T-helper 17 cell (primary cell): ENCODE measurements at places on chromosomes 7 and 10.
A peak's percentile ranks its signal among the peaks of the same experiment; 100 is the strongest.

GRCh38 chr7:158758586-158759244, 54.1 kb upstream of the NCAPG2 start:
- peak overlapping the region; percentile 67 for H3K27ac ChIP-seq
- H3K36me3 ChIP-seq: peaks cover 22% of the 10 kb centered on the region
- no peaks in the 10 kb centered on the region for H3K27me3 ChIP-seq
- H3K4me1 ChIP-seq: peaks cover 28% of the 10 kb centered on the region
- H3K4me3 ChIP-seq: peak overlapping the region; percentile 9

DNA sequence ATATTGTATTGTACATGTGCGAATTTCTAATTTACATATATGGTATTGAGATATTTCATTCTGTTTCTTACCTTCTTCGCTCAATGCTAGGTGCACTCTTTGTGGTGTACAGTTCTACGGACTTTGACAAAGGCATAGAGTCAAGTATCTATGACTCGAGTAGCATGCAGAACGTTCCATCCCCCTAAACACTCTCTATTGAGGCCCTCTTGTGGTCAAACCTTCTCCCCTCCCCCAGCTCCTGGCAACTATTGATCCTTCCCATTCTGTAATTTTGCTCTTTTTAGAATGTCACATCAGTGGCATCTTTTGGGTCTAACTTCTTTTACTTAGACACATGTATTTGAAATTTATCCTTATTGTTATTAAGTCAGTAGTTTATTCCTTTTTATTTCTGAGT, 30.7 kb upstream of the GDF10 start:
- peaks cover 8% of the 10 kb centered on the region for H3K4me1 ChIP-seq
- no peak overlapping the region for H3K4me3 ChIP-seq
- DNase-seq: no peak
- H3K27me3 ChIP-seq: no peaks in the 10 kb centered on the region
- no peak overlapping the region for H3K27ac ChIP-seq

DNA sequence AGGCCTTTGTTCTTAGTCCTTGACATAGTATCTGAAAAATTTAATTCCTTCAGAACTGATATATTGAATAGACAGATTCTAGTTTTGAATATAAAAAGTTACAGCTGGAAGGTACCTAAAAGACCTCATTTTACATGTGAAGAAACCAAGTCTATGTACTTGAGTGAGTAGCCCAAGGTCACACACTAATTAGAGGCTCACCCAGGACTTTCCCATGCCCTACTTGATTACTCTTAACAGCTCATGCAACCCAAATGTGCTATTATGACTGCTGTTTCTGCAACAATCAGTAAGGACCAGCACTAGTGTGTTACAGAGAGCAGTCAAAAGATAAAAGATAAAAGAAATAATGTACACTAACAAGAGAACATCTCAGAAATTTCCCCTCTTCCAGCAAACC, 40.7 kb upstream of the BET1 start:
- no peaks in the 10 kb centered on the region for H3K36me3 ChIP-seq
- no peak for DNase-seq
- peaks cover 46% of the 10 kb centered on the region for H3K27me3 ChIP-seq
- peaks cover 2% of the 10 kb centered on the region for H3K4me1 ChIP-seq

DNA sequence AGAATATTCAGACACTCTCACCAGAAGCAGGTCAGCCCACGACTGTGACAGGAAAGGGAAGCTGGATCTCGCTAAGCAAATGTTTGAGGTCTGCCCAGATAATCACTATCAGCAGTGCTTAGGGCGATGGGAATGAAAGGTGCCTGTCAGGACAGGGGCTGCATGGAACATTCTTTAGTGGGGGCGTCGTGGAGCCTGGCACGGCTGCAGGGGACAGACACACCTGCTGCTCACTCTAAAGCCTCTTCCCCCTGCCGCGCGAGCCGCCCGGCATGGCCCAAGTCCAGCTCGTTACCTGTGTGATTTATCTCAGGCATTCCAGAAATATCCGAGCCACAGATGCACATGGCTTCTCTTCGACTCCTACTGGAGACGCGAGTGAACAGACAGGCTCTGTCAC, 235.5 kb downstream of the GLRX3 start:
- H3K4me1 ChIP-seq: no peaks in the 10 kb centered on the region
- H3K27me3 ChIP-seq: peaks cover 22% of the 10 kb centered on the region
- H3K27ac ChIP-seq: no peak overlapping the region
- DNase-seq: no peak
- no peaks in the 10 kb centered on the region for H3K36me3 ChIP-seq

GRCh38 chr10:49106451-49106850, 8.9 kb downstream of the VSTM4 start:
- H3K27ac ChIP-seq: no peak overlapping the region
- H3K36me3 ChIP-seq: no peaks in the 10 kb centered on the region
- no peaks in the 10 kb centered on the region for H3K4me1 ChIP-seq
- peaks cover 26% of the 10 kb centered on the region for H3K27me3 ChIP-seq
- no peak for DNase-seq

- no peak overlapping the region for H3K27ac ChIP-seq
- no peak for DNase-seq
- peaks cover 29% of the 10 kb centered on the region for H3K27me3 ChIP-seq
- H3K36me3 ChIP-seq: no peaks in the 10 kb centered on the region
- H3K4me1 ChIP-seq: no peaks in the 10 kb centered on the region
Measured at GRCh38 chr7:27359181-27360125, 116.9 kb downstream of the EVX1 start.

- no peaks in the 10 kb centered on the region for H3K36me3 ChIP-seq
- no peak for DNase-seq
- peaks cover 51% of the 10 kb centered on the region for H3K27me3 ChIP-seq
- H3K27ac ChIP-seq: no peak overlapping the region
Measured at GRCh38 chr7:45918556-45918955, 2.5 kb downstream of the IGFBP3 start.

DNA sequence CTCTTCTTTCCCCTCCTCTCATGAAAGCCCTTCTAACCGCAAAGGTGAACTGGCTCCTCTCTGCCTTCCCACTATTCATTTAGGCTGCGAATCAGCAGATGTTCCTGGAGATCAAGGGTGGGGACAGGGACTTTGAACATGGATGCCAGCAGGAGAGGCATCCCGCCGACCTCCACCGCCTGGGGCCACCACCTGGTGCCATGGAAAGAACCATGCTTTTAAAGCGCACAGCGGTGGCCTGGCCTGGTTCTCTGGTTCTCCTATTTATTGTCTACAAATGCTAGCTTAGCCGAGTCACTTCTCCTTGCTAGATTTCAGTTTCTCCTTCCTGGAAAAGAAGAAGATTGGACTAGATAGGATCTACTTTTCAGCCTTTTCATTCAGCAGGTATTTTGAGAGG, 43.2 kb upstream of the KCNMA1 start:
- no peaks in the 10 kb centered on the region for H3K4me1 ChIP-seq
- H3K27me3 ChIP-seq: peaks cover 63% of the 10 kb centered on the region
- no peak for DNase-seq
- H3K36me3 ChIP-seq: peaks cover 3% of the 10 kb centered on the region
- H3K27ac ChIP-seq: no peak overlapping the region
- H3K4me3 ChIP-seq: no peak overlapping the region

DNA sequence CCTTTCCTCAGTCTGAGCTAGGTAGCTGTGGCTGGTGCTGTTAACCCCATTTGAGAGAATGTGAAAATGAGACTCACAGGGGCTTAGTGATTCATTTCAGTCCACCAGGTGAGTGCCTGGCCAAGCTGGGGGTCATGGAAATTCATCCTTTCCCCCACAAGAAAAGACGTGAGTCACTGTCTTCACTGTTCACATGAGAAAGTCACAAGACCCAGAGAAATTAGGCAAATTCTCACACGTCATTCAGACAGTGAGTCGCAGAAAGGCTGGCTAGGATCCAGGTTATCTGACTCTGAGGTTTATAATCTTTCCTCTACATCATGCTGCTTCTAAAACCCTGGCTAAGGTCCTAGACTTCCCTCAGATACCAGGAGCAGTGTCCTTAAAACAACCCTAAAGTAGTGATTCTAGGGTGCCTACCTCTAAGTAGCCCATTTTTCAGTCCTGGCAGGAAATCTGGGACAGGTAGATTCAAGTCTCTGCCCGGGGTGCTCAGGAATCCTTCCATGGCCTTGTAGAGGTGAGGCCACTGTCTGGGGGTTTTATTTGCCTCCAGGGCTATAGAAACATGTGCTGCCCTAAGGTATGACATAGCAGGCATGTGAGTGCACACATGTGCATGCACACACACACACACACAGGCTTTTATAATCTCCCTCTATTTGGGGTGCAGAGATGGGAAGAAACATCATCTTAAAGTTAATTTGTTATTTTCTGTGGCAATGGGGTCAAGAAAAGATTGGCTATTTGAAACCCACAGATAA, 427.9 kb upstream of the CELF2 start:
- H3K4me1 ChIP-seq: peaks cover 2% of the 10 kb centered on the region
- peaks cover 35% of the 10 kb centered on the region for H3K27me3 ChIP-seq
- no peak for DNase-seq
- no peak overlapping the region for H3K4me3 ChIP-seq
- H3K27ac ChIP-seq: no peak overlapping the region

DNA sequence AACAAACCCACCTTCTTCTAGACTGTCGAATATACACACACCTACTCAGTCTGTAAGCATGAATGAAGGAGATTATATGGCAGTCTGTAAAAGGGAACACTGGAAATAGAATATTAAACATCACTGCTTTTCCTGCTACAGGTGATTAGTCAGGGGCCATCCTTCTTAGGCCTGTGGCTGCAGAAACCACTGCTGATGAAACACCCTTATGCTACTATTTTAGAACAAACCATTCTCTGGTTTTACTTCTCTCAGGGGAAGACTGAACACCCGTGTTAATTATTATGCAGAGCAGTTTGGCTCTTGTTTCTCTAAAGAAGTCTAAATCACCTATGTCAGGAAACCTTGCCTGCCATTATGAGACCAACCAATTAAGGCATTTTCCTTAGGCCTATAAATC, 351.1 kb upstream of the KLF6 start:
- H3K27ac ChIP-seq: no peak overlapping the region
- DNase-seq: no peak

- no peak overlapping the region for H3K4me3 ChIP-seq
- no peak overlapping the region for H3K27ac ChIP-seq
- DNase-seq: no peak
- peaks cover 7% of the 10 kb centered on the region for H3K4me1 ChIP-seq
Measured at GRCh38 chr10:11715815-11716494, 26.2 kb upstream of the ECHDC3 start.

GRCh38 chr7:22653951-22654350, 73.0 kb upstream of the IL6 start:
- peaks cover 3% of the 10 kb centered on the region for H3K36me3 ChIP-seq
- H3K27ac ChIP-seq: no peak overlapping the region
- no peak for DNase-seq
- H3K27me3 ChIP-seq: peaks cover 9% of the 10 kb centered on the region
